ENCODE measurements at places on chromosomes 1 and 21.

DNA sequence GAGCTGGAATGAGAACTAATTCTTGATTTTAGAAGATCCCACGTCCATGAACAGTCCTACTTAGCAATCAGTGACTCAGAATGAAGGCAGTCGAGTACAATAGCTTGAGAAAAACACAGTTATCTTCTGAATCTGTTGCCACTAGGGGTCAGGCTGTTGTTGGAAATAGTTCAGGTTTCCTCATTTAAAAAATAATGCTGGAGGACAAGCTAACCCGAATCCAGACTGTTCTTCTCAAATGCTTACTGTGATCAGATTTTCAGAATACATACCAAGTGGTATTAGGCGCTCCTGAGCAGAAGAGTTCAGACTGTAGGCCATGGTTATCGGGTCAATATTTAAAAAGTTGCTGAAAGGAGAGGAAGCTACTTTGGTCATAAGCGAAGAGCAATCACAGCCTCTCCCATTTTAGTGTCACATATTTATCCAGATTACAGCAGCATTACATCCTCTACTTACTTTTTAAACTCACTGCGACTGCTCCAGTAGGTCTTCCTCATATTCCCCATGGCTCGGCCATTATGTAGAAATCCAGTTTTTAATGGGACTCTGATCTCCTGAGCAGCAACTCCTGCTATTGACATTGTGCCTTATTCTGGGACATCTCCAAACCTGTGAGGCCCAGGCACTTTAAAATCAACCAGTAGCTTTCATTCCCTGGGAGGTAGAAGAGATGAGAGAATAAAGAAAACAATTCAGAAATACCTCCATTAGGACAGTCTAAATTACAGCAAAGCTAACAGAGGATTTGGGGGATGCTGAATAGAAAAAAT, 10.9 kb downstream of the ERRFI1 start:
- DNase-seq, result no peak

DNA sequence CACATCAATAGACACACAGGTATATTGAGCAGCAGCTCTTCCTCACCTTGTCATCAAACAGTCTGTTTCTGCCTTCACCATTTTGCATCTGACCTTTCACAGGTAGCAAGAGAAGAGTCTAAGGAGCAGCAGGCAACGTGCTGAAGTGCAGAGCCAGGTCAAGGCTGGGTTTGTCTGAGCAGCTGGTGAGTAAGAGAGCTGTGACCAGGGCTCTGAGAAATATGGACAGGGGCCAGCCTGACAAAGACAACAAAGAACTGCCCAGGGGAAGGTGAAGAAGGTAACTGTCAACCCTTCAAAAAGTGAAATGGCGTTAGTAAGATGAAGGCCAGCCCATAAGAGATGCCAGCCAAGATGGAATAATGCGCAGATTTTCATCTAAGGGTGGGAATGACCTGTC, 58.9 kb upstream of the LRRC8D start:
- no peak for DNase-seq

- DNase-seq, result no peak
These were observed 43.2 kb upstream of the BACE2 start for GRCh38 chr21:41124641-41125201.

GRCh38 chr1:44672254-44672955, 1.9 kb downstream of the TMEM53 start:
- DNase-seq, result no peak

DNA sequence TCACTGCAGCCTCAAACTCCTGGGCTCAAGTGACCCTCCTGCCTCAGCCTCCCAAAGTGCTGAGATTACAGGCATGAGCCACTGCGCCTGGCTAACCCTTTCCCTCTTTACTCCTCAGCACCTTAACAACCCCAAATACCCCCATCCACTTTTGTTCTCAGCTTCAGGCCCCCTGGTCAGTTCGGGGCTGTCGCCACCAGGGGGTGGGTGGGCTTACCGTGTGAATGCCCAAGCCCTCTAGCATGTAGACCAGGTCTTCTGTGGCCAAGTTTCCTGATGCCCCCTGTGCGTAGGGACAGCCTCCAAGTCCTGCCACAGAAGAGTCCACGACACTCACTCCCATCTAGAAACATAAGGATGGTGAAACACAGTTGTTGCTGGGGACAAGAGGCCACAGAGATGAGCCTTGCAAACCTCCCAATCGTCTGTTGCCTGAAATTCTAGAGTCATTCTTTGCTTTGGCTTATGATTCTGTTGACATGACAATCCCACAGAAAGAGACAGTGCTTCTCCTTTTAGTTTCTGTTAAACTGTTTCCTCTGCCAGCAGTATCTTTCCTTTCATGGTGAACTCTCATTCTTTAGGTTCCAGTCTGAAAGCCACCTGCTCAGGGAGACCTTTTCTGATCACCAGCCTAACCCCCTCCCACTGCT, 3.8 kb upstream of the GALE start:
- no peak for DNase-seq

DNA sequence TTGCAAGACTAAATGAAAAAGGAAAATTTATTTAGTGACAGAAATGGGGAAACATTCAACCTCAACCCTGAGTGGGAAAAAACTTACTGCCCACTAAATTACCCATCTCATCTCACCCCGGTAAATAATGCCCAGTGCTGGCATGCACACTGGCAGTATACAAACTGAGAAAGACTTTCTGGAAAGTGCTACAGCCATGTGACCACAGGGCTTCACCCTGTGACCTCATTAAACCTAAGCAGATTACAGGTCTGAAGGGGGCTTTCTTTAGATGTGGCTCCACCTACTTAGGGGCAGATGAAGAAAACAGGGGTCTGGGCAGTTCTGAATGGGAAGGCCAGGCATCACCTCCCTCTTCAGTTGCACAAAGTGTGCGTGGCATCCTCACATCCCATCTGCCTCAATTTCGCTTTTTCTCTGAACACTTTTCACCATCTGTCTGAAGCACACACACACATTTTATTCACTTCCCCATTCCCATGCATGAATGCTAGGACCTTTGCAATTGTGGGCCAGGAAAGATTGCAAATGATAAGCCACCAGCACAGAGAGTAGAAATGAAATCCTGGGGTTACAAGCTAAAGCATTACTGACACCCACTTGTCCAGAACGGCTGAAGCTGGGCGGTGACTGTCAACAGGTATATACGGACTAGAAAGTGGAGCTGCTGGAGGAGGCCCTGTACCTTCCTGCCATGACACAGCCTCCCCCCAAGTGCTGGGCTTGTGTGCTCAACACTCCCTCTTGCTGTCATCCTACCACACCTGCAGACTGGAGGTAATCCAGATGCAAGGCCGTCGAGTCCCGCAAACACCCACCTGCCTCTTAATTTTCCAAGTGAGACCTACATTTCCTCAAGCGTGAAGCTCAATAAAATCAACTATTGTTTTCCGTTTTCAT, 2.7 kb downstream of the NADK start:
- DNase-seq, result no peak

GRCh38 chr1:9319789-9320519, 27.3 kb downstream of the SPSB1 start:
- DNase-seq, result no peak

- peak; percentile 92 for DNase-seq
These were observed 49.7 kb downstream of the RASSF5 start for GRCh38 chr1:206556750-206557635.
